ENCODE measurements at places on chromosomes 4 and X.

GRCh38 chrX:153443476-153444332, 2.2 kb downstream of the TREX2 start:
- DNase-seq: no peak

DNA sequence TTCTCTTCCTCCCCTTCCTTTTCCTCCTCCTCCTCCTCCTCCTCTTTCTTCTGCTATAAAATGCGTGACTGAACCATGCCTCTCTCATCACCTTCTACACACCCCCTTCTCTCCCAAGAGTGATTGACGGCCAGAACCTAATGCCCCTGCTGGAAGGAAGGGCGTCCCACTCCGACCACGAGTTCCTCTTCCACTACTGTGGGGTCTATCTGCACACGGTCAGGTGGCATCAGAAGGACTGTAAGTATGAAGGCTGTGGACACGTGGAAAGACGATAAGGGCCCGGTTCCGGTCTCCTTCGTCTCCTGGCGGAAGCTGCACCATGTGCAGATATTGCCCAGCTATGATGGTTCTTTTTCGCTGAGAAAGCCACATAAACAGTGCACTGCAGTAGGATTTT, 12.1 kb upstream of the ARSF start:
- DNase-seq: no peak

GRCh38 chr4:8847331-8847730, 24.3 kb downstream of the HMX1 start:
- DNase-seq: no peak

- DNase-seq: no peak
Measured at GRCh38 chr4:152959080-152959479, 23.0 kb downstream of the FHDC1 start.

DNA sequence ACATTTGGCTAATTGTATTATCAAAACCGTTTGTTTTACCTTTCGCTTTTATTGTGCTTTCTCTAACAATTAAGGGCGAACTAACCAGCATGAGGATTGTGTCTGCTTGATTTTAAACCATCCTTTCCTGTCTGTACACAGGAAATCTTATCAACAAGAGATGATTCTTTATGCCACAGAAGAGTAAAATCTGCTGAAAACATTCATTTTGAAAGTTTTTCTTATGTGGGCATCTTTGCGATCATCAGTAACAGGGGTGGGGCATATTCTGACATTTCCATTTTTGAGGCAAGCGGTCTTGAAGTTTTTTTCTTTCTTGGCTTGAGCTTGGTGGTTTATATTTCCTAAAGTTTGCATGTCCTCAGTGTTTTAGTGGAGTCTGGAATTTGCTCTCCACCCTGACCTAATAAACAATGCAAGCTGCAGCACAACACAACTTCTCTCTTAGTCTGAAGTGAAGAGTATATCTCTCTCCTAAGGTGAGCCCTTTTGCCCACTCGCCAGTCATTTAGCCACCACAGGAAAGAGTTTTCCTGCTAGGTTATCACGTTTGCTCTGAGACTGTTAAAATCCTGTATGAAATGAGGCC, 26.6 kb downstream of the NFKB1 start:
- no peak for DNase-seq

GRCh38 chr4:121237069-121237399, 72.9 kb upstream of the TNIP3 start:
- DNase-seq: no peak

GRCh38 chrX:100440006-100440405, 29.9 kb upstream of the PCDH19 start:
- DNase-seq: no peak

GRCh38 chr4:55752810-55753209, 66.8 kb upstream of the EXOC1L start:
- DNase-seq: no peak

- no peak for DNase-seq
Measured at GRCh38 chr4:144501231-144501780, 144.7 kb upstream of the HHIP start.

GRCh38 chr4:7890635-7891393, 48.8 kb downstream of the AFAP1 start:
- DNase-seq: no peak

- DNase-seq: no peak
Measured at GRCh38 chr4:2647403-2648158, 108.6 kb downstream of the TNIP2 start.

DNA sequence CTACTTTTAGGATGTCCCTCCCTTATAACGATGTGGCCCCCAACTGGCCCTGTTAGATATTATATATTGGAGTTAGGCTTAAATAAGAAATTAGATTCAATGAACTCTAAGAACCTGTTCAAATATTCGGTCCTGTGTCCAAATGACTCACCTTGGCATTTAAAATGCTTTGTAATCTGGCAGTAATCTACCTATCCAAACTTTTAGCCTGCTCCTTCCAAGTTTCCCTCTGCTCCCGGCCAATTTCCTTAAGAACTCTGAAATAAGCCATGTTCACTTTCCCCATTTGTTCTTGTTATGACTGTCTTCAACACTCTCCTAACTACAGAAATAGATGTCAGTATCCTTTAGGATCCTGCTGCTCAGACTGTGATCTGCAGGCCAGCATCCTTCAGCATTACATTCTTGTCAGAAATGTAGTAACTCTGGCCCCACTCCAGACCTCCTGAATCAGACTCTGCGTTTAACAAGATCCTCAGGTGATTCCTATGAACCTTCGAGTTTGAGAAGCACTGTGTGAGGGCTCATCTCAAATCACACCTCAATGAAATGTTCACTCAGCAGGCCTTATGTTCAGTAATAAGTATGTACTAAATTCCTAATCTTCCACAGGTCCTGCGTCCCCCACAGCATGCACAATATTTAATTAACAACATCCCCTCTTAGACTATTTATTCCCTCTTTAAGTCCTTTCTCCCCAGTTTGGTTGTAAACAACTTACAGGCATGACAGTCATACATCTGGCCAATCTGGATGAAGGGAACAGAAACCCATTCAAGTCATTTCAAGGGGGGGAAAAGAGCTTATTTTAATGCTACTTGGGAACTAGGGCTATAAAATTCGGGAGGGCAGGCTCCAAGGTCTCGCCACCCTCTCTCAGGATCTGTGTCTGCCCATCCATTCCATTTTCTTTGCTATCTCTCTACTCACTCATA, 3.0 kb downstream of the ATP8A1 start:
- DNase-seq: no peak

GRCh38 chrX:100710816-100711215, 21.1 kb downstream of the SYTL4 start:
- no peak for DNase-seq

DNA sequence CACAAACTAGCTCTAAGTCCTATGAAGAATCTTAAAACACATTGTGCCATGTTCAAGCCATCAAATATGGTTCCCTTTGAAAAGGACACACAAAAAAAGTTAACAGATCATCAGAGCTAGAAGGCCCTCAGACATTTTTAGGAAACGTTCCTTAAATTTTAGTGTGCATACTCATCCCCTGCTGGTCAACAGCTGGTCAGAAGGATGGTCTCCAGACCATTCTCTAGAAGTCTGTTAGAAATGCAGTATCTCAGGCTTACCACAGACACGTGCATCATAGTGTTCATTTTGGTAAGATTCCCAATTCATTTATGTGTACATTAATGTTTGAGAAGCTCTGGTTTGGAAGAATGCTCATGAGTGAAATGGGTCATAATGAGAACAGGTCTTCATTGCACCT, 523.1 kb downstream of the INPP4B start:
- DNase-seq: no peak

- no peak for DNase-seq
Measured at GRCh38 chr4:62455871-62456270, 1255.7 kb downstream of the ADGRL3 start.

GRCh38 chr4:137015426-137016409, 516.6 kb downstream of the PCDH18 start:
- no peak for DNase-seq

DNA sequence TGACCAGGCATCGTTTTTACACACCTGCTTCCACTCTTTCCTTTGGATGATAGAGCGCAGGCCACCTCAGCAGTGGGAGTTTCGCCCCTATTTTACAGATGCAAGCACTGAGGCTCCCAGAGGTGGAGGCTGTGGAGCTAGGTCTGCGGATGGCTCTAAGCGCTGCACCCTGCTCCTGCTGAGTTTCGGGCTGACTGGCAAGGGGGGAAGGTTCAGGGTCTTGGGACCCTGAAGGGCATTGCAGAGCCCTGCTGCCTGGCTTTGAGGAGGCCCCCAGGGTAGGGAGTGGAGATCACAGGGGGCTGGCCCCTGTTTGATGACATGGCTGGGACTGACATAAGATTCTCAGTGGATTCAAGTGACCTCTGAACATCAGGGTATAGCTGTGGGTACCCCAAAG, 62.8 kb upstream of the NKX1-1 start:
- DNase-seq: no peak

DNA sequence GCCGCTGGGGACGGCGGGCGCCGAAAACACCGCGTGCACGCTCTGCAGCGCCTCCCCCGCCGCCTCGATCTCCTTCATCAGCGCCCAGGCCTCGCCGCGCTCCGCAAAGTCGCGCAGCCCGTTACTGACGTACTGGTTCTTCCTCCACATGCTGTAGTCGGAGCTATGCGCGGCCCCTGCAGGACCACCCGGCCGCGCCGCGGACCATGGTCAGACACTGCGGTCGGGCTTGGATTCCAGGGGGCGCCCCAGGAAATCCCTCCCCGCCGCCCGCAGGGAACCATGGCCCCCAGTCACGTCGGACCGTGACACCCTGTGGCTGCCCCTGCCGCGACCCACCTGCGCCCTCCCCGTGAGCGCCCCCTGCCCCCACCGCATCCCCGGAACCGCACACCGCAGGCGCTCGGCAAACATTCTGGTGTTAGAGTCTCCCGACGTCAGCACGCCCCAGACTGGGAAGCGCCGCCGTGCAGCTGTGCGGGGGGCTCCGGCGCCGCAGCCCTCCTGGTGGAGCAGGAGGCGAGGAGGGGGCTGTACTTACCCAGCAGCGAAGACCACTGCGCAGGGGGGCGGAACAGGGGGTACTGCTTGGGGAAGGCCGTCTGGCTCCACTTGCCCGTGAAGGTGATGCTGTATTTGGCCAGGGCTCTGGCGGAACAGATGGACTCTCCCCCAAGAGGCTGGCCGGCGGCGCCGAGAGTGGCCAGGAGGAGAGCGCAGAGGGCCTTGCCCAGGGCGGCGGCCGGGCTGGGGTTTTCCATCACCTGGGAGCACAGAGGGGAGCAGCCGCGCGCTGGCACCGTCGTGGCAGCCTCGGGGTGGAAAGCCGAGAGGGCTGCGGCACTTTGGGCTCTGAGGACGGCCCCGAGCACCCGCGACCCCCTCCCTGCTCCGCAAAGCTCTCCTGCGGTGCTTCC, 814 bp downstream of the SPON2 start:
- no peak for DNase-seq

- no peak for DNase-seq
Measured at GRCh38 chr4:128856246-128856645, 46.7 kb downstream of the JADE1 start.

GRCh38 chrX:132165651-132166050, 37.8 kb upstream of the FRMD7 start:
- no peak for DNase-seq

- DNase-seq: no peak
Measured at GRCh38 chr4:135325264-135325663, 1123.7 kb upstream of the PABPC4L start.

- DNase-seq: no peak
Measured at GRCh38 chrX:13894888-13895565, 78.1 kb upstream of the GPM6B start.

- DNase-seq: no peak
Measured at GRCh38 chr4:2390784-2391421, 27.5 kb downstream of the ZFYVE28 start.

DNA sequence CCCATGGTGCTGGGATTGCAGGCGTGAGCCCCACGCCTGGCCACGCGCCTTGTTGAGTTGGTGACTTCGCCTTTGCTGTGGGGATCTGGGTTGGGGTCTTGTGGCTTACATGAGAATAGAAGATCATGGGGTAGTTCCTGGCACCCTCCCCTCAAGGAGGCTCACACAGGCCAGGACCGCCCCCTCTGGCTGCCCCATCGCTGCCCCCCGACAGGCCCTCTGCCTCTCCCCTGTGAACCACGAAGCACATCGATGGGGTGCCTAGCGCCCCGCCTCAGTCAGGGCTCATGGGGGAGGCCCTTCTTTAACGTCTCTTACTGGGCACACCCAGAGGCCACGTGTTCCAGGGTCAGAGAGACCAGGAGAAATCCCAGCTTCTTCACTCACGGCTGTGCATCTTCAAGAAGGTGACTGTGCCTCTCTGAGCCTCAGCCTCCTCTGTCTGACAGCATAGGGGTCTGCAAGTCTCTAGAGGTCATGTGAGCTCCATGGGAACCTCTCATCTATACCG, 23.6 kb upstream of the SPON2 start:
- no peak for DNase-seq

- DNase-seq: no peak
Measured at GRCh38 chr4:23728393-23728792, 161.5 kb downstream of the PPARGC1A start.

GRCh38 chr4:67909905-67910584, 26.2 kb upstream of the TMPRSS11D start:
- DNase-seq: no peak

DNA sequence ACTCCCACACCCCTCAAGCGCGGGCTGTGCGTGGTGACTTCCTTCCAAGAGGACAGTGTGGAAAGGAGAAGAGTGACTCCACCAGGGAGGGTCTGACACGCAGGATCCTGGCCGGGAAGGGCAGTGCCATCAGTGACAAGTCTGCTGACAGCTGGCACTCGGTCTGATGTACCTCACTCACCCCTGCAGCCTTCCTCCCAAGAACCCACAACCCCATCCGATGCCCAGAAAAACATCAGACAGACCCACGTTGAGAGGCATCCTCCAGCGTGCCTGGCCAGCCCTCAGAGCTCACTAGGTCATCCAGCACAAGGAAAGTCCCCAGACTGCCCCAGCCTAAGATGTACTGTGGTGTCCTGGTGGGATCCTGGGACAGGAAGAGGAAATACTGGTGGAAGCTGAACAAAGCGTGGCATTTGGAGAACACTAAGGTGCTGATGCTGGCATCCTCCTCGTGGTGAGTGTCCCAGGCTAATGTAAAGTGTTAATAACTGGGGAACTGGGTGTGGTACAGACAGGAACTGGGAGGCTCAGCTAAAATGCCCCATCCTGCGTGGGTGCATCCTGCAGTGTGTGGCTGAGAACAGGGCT, 200.0 kb upstream of the PSAPL1 start:
- no peak for DNase-seq

- DNase-seq: no peak
Measured at GRCh38 chrX:78102091-78102490, 2.0 kb upstream of the PGK1 start.

DNA sequence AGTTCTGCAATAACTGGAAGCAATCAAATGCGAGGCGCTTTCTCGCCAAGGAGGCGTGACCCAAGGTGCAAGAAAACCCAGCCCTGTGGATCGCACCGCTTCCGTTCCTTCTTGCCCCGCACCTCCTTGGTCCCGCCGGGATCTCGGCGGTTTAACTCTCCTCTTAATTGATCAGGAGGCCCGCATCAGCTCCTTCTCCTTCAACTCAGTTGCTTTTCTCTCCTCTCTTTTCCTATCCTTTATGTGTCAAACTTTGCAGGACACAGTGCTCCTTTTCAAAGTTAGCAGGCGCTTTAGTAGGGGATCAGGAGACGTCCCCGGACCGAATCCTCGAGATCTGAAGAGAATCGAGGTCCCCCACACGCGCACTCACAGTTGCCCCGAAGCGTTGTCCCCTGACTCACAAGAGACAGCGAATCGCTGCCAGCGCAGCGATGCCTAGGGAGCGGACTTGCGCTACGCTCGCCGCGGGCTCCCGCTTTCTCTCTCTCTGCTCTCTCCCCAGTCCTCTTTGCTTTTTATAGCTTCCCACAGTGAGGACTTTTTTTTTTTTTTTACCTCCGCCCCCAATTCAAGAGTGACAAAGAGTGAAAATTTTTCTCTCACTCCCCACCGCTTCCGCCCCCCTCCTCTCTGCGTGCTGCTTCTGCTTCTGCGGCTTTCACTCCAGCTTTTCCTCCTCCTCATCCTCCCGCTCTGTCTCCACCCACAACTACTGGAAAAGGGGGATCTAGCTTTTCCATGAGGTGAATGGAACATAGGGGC, at the start of gene DKK2:
DKK2 (minus strand) TSS at position 495 of the 765 bp plus-strand sequence. CDS start 722 bp downstream, outside the sequence.
- DNase-seq: no peak

All from activated CD8-positive, alpha-beta memory T cell treated with anti-CD3 and anti-CD28 coated beads for 1 hour (primary cell).